ENCODE measurements at places on chromosomes 16 and 17. TPM values are rescaled to one million over a fixed set of nuclear protein-coding genes. Genes with fewer than 3 reads are reported as not detected.
A peak's percentile ranks its signal among the peaks of the same experiment; 100 is the strongest.

The ARHGDIG gene
- not detected for total RNA-seq

The AXIN2 gene
- 17.9 TPM for total RNA-seq

The CBX2 gene
- total RNA-seq, result 0.81 TPM

- no peak overlapping the region for H3K27ac ChIP-seq
- DNase-seq, result no peak
- no peaks in the 10 kb centered on the region for H3K36me3 ChIP-seq
- no peak overlapping the region for H3K4me3 ChIP-seq
These were observed 37.4 kb downstream of the TOM1L2 start for GRCh38 chr17:17934806-17935205.

GRCh38 chr16:90011508-90011819, 7.8 kb downstream of the DBNDD1 start:
- no peaks in the 10 kb centered on the region for H3K27me3 ChIP-seq
- H3K4me3 ChIP-seq, result no peak overlapping the region
- no peaks in the 10 kb centered on the region for H3K36me3 ChIP-seq
- no peak for DNase-seq
- H3K4me1 ChIP-seq, result peaks cover 15% of the 10 kb centered on the region

DNA sequence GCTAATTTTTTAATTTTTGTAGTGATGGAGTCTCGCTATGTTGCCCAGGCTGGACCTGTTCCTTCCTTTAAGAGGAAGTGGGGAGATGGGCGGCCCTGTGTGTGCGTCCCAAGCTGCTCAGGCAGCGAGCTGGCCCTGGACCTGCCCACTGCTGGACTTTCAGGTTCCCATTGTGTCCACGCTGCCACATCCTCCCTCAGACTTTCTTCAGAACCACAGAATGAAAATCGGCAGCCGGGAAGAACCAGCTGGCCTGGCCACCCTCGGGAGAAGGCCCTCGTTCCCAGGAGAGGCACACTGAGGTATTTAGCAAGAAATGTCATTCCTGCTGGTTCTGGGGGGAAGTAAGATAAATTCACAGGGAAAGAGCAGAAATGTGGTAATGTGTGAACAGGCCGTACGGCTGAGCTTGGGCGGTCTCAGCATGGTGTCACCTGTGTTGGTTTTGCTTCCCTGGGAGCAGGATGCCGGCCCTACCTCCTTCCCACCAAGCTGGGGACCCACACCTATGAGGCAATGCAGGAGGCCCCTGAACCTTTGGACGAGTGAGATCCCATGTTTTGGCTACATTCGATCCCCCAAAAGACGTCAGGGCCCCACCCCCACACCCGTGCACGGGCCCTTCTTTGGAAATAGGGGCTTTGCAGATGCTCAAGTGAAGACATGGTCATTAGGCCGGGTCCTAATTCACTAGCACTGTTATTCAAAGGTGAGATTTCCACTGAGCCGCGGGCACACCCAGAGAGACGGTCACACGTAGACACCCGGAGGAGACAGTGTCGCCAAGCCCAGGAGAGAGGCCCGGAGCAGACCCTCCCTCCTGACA, 35.9 kb upstream of the ZNF469 start:
- H3K4me3 ChIP-seq, result no peak overlapping the region
- DNase-seq, result no peak
- no peaks in the 10 kb centered on the region for H3K36me3 ChIP-seq

DNA sequence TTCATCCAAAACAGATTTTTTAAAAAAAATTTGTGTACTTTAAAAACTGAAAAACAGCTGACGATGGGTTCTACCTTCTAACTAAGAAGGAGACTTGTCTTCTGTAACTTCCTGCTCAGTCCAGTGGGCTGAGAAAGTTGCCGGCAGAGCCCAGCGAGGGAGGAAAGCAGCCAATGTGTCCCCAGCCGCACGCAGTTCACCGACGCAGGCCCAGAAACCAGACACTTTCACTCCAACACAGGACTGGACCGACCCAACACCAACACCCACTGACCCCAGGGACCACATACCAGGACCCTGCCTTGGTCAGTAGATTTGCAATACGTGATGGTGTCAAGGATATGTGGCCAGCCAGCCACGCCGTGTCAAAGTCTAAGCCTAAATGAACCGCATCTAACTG, 25.6 kb downstream of the TRAP1 start:
- H3K27ac ChIP-seq, result no peak overlapping the region
- H3K36me3 ChIP-seq, result peaks cover 12% of the 10 kb centered on the region
- DNase-seq, result no peak
- H3K4me3 ChIP-seq, result no peak overlapping the region

DNA sequence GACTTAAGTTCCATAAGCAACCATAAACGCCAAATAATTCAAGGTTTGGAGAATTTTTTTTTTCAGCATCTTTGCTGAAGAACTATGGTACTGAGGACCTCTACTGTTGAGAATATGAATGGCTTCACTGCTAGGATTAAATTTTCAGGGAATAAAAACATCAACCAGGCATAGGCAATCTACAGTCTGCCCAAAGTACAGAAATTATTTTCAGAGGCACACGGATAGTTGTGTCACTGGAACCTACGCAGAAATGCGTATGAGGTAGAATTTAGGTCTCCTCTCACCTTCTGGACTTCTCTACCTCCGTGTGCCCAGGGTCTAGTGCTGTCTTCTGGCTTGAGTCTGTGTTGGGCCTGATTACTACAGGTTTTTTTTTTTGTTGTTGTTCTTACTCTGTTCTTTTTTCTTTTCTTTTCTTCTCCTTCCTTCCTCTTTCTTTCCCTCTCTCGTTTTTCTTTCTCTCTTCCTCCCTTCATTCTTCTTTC, 39.7 kb downstream of the NACA2 start:
- no peak overlapping the region for H3K27ac ChIP-seq
- DNase-seq, result peak; percentile 6
- no peak overlapping the region for H3K4me3 ChIP-seq
- H3K36me3 ChIP-seq, result no peaks in the 10 kb centered on the region
- H3K27me3 ChIP-seq, result peaks cover 25% of the 10 kb centered on the region

GRCh38 chr17:7858522-7858810, 663 bp downstream of the CYB5D1 start:
- peak overlapping the region; percentile 98 for H3K4me3 ChIP-seq
- H3K36me3 ChIP-seq, result no peaks in the 10 kb centered on the region
- H3K27me3 ChIP-seq, result no peaks in the 10 kb centered on the region
- DNase-seq, result peak; percentile 22
- peak overlapping the region; percentile 89 for H3K27ac ChIP-seq

All from CD4-positive, CD25-positive, alpha-beta regulatory T cell (primary cell).